Mucosa of descending colon (tissue), 3 donors: ENCODE measurements at places on chromosomes 2 and 18.

DNA sequence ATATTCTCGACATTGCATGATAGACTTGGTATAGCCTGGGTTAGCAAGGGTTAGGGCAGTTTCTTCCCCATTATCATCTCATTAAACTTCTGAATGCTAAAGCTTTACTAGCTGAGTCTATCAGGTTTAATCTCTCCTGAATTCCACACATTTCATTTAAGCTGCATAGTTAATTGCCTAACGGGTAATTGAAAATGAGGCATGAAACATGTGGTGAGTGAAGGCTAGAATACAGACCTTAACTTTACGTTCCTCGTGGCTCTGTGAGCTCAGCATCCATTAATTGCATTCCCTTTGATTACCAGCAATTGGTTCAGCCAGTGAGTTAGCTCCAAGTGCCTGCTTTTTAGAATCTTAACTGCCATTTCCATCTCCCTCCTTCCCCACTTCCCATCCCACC lies 126.5 kb upstream of the MEX3C start:
- no peak for DNase-seq

DNA sequence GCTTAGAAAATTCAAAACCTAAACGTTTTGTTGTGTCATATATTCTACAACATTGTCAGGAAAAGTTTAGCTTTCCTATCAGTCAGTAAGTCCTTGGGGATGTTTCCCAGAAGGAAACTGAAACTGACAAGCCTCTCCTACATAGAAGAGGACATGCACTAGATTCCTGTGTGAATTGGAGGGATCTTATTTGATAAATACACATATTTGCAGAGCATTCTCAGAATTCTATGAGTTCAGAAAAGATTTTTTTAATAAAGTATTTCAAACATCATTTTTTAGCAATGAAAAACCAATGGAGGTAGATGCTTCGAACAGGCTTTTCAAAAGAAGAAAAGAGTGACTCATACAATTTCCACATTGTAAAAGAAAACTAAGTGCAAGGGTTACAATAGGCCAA lies 1706.7 kb downstream of the SUCLG1 start:
- no peak for DNase-seq

GRCh38 chr18:34760444-34760843 lies 50.3 kb downstream of the DTNA start:
- no peak for DNase-seq

GRCh38 chr2:102391565-102391964 lies 31.4 kb upstream of the IL18RAP start:
- DNase-seq: no peak

GRCh38 chr2:42192652-42193566 lies 23.8 kb downstream of the EML4 start:
- no peak for DNase-seq

DNA sequence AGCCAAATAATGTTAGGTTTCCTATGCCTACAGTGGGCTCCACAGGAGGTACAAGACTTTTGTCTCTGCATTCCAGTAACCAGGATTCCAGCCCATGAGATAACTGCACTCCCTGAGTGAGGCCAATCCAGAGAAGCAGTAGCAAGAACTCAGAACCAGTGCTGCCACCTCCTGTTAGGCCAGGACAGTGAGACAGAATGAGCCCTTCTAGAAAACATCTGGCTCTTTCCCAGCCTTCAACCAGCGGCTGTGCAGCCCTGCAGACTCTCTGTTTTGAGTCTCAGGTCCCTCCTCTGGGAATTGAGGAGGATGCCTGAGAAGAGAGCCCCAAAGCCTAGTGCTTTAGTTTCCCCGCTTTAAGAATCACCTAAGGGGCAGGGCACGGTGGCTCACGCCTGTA lies 44.2 kb downstream of the ARID5A start:
- DNase-seq: no peak

GRCh38 chr2:240462707-240463273 lies 27.3 kb downstream of the GPC1 start:
- DNase-seq: no peak

DNA sequence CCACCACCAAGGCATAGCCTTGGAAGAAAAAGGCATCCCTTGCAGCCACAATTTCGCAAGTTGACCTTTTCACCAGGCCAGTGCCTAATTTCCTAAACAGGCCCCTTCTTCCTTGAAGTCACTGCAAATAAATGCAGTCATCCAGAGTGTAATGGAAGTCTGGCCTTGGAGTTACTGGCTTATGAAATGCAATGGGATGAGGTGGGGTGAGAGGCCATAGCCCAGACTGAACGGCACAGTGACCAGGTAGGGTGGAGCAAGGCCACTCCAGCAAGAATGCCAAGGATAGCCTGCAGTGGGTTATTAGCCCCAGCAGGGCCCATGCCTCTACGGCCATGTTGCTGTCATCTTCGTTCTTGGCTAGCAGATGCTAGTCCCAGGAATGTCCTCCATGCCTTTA lies 68.4 kb downstream of the BCL11A start:
- no peak for DNase-seq

- peak; percentile 66 for DNase-seq
Measured at GRCh38 chr2:45821558-45822271, 170.2 kb downstream of the PRKCE start.

DNA sequence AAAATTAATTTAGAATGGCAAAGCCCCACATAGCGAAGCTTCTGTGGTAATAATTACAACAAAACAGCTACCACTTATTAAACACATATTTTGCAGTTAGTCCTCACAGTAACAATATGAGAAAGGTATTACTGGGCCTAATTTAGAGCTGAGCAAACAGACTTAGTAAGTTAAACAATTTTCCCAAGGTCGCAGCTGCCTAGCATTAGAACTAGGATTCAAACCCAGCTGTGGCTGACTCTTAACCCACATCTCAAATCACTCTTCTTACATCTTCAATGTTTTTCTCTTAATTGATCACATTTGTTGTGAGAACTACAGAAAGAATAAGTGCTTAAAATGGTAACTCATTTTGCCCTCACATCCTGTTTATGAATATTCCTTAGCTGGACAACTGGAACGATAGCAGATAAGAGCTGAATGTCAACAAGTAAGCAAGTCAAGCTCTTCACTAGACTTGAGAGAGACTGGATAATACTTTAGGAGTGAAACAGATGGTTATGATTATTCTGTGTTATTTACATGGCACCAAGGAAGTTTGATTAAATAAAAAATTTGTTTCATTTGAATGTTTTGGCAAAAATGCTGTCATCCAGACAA lies 59.4 kb upstream of the TMEM17 start:
- no peak for DNase-seq

DNA sequence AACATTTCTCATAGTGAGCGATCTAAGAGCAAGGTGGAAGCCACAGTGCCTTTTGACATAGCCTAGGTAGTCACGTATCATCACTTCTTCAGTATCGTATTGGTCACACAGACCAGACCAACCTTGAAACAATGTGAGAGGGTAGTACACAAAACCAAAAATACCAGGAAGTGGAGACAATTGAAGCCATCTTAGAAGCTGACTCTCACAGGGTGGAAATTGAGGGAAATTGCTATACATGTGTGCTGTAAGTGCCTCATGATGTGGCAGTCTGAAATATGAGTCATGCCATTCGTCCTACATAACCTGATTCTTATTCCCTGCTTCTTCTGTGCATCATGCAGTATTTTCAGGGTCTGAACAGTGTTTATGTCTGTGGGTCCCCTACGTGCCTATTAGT lies 62.3 kb upstream of the STON1 start:
- DNase-seq: no peak

DNA sequence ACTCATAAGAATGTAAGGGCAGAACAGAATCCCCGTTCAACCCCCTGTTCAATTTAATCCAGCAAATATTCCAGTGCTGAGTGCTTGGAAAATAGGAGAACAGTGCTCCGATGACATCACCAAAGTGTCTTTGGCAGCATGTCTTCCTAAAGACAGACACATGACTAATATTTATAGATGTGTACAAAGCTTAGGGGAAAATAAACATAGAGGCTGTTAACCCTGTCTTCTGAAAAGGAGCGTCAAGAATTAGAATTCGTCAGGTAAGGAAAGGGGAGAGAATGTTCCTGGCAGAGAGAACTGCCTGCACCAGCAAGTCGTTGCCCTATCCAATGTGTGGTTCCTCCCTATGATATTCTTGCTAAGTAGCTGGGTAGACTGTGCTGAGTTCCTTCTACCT lies 72.7 kb downstream of the PLB1 start:
- DNase-seq: no peak

DNA sequence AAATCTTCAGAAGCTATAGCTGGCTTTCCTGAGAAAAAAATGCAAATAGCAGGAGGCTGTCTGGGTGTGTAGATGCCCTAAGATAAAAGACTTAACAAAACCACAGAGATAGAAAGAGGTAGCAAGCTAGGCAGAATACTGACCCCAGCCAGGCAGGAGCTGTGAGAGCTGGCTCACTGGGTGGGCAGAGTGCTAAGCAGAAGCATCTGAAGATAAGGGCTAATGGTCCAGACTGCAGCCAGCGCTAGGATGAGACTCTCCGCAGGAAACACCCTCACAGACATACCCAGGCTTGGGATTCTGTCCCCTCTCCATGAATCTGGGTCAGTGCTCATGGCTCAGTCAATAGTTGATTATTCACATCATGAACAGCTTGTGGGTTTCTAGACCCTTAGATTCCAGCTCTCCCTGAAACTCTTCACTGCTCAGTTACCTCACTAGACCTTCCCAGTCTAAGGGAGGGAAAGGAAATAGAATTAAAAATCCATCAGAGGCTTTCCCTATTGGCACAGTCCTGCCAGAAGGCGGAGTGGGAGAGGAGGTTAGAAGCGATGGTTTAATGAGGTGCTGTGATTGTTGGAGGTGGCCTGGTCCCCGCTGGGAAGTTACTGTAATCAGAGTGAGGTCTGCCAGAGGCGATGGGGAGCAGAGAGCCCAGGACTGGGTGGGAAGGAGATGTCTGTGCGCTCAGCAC lies 21.4 kb upstream of the CCBE1 start:
- no peak for DNase-seq

DNA sequence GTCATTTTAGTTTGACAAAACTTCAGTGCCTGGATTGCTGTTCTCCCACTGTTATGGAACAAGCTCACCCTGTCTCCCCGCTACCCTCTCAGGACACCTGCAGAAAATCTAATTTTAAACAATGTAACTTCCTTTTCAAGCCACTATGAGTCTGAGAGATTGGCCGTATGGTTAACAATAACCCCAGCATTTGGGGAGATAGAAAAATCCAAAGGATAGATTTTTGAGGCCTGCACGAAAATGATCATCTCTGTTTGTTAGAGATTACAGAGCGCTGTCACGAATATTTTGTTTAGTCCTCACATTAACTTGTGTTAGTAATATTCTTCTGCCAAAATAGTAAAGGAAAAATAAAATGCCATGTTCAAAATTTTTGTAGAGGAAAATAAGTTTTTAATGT lies 24.7 kb downstream of the CAB39 start:
- DNase-seq: no peak

DNA sequence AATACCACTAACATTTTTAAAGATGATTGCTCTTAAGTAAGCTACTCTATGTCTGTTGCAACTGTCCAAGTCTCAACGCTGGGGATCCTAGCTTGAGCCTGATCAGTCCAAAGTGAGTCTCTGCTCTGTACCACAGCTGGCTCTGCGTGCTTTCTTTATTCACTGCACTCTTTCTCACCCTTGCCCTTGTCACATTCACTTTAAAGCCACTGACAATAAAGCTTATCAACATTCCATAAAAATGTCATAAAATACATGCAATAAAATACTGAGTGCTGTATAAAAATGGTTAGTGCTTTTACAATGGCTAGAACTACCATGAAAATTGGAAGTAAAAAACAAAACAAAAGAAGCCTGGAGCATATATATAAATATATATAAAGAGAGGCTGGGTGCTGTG lies 45.5 kb upstream of the LRRTM4 start:
- no peak for DNase-seq

GRCh38 chr18:77168811-77169311 lies 36.3 kb upstream of the MBP start:
- DNase-seq: no peak

- DNase-seq: no peak
Measured at GRCh38 chr2:25215232-25215631, 46.9 kb upstream of the POMC start.

DNA sequence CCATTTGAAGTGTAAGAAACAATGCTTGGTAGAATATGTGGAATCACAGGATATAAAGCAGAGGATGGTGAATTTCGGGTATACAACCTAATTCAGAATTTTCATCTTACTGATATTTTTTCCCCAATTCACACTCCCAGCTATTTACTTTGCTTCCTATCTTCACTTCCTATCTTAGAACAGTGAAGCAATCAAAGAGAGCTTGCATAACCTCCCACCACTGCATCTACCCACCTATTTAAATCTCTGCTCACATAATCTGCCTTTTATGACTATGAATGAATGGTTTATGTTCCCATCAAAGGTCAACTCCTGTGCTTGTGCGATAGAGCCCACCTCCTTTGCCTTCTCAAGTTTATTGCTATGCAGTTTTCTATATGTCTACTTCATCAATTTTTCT lies 3.3 kb downstream of the RMDN2 start:
- DNase-seq: no peak

DNA sequence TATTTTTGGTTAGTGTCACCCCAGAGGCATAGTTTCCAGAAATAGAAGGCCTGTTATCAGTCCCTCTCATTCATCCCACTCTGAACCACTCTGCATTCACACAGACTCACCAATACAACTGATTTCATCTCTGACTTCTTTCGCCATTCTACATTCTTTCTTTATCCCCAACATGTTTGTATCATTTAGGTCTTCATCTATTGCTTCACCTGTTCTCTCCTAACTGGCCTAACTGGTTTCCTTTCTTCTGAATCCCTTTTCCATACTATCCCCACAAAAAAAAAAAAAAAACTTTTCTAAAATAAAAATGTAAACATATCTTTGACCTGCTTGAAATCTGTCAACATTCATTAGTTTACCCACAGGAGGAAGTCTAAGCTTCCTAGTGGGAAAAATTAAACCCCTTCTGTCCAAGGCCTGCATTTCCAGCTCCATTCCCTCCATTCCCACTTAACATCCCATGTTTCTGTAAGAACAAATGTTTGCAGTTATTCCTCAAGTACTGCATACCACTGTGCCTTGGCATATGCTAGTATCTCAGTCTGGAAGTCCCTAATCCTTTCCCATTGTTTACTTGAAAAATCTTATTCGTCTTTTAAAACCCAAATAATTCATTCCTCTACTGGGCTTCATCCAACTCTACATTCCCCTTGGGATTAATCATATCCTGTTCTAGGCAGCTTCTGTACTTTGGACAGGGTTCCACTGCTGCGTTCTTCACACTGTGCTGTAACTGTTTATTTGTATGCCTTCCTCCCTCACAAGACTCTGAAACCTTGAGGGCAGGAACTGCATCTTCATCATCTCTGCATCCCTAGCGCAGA lies 68.5 kb downstream of the FIGN start:
- no peak for DNase-seq

DNA sequence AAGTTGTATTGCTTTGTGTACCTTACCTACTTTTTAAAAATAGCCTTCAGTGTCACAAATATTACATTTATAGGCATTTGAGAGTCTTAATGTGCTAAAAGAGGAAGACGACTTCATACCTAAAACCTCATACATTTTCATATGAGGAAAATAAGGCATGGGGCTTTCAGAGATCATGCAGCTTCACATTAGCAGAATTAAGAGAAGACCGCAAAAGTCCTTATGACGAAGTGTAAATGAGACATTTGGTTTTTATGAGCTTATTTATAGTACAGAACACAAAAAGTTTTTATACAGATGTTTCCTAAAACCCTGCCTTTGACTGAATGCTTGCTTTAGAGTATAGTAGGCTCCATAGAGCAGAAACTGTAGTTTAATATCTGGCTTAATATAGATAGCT lies 10.1 kb upstream of the CCDC138 start:
- no peak for DNase-seq
